Left kidney (tissue), 8 donors: ENCODE measurements at places on chromosomes 11 and 22.
A peak's percentile ranks its signal among the peaks of the same experiment; 100 is the strongest.

DNA sequence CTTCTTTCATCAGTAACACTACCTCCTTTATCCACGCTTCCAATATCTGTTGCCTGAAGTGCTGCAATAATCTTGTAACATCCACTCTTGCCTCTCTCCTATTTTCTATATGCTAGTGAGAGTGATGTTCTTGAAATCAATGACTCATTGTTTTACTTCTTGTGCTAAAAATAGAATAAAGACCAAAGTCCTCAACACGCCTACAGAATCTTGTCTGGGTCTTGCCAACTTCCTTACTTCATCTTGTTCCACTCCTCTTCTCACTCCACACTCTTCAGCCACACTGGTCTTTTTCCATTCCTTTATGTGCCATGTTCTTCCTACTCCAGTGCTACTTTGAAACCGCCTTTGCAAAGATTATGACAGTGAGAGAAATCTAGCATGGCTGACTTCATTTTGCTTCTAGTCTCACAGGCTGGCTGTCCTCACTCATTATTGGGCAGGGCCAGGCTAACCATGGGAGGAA, 136.4 kb downstream of the CCDC81 start:
- no peak for DNase-seq

DNA sequence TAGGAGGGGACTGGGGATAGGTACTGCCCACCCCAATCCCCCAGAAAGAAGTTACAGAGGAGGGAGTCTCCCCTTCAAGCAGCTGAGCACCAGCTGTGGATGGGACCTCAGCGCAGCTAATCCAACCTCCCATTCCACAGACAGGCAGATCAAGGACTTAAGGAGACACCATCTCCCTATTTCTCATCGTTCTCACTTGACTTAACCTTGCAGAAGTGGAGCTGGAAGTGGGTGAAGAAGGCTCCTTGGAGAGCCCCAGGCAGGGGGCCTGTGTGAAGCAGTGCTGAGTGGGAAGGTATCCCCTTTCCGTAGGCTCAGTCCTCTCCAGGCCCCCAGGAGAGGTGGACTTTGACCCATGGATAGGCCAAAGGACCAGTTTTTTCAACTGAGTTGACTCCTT, 27.3 kb downstream of the USP35 start:
- DNase-seq, result no peak

DNA sequence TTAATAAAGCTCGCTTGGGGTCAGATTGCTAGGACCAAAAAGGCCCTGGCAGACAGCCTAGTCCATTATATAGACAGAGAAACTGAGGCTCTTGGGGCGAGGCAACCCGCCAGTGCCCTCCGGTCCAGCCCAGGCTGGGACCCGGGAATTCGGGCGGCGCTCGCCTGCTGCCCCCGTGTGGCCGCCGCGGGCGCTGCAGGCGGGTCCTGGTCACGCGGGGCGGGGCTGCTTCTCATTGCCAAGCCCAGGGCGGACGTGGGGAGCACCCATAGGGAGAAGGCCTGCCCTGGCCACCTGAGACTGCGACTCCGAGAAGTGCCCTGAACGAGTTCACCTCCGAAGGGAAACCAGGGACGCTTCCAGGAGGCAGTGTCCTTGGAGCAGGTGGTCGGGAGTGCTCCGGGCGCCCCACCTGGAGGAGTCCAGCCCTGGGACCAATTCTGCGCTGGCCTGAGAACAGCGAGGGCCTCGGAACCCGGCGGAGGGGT, 36.0 kb upstream of the CSNK1E start:
- DNase-seq, result peak; percentile 21

DNA sequence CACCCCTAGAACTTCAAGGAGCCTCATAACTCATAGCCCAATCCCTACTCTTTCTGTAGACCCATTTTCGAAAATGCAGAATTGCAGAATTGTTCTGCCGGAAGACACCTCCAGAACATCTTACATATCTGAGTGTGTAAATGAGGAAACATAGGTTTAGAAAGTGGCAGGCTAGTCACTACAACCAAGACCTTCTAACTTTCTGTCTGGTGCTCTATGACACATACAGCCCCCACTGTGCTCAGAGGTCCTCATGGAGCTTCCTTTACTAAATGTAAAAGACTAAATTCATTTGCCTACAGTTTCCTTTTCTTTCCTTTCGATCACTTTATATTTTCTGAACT, 132.1 kb upstream of the DDI1 start:
- DNase-seq, result no peak

DNA sequence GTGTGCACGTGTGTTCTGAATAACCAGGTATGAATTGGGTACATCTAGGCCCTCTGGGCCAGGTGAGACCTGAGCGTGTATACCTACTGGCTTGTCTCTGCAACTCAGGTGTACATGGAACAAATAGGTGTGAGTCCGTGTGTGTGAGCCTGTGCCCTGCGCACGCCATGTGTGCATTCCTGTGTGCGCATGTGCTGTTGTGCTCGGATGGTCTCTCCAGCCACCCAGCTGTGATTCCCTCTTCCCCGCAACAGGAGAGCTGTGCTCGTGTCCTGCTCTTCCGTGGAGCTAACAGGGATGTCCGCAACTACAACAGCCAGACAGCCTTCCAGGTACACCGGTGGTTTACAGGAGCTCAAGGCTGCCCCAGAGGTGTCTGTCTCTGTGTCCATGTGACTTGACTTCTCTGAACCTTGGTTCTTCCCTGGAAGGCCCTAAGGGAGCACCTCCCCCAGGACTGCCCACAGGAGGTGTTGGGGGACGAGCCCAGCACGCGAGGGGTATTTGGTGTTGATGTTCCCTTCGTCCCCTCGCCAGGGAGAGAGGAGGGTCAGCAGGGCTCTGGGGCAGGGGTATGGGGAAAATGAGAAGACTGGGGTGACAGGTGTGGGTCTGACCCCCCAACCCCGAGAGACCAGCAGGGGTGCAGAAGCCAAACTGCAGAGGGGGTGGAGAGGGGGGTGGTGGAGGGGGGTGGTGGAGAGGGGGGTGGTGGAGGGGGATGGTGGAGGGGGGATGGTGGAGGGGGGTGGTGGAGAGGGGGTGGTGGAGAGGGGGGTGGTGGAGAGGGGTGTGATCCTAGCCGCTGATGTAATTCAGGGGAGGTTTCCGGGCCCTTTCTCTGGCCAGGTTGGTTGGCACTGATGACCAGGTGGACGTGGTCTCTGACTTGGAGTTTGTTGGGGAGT, 10.7 kb downstream of the SHANK3 start:
- no peak for DNase-seq

- no peak for DNase-seq
Observed at GRCh38 chr11:72712168-72712751, 38.0 kb upstream of the PDE2A start.

DNA sequence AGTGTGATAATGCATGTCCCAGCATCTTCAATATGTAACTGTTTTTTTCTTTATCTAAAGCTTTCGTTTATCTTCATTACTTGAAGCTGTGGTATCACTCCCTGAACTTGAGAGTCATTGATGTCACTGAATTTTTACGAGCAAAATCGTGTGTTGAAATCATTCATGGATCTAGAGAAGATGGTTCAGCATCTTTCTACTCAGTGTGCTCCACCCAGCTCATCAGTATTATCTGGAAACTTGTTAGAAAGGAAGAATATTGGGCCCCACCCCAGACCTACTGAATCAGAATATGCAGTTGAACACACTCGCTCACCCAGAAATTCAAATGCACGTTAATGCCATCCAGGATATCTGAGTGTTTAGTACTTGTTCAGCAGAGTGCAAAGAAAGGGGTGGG, 8.3 kb downstream of the CDON start:
- no peak for DNase-seq

DNA sequence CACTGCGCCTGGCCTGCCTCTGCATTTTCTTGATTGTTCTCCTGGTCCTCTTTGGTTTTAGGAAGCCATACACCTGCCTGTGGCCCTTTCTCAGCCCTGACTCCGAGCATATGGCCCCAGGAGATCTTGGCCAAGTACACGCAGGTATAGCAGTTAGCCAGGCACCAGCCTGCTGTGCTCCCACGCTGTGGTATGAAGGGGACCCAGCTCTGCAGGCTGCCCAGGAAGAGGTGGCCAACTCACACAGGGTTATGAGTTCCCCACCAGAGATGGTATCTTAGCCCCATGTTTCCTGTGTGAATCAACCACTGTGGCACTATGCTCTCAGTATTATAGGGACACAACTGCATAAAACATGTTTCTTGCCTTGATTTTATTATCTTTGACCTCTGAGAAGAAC, 31.1 kb downstream of the SGSM3 start:
- DNase-seq, result no peak

DNA sequence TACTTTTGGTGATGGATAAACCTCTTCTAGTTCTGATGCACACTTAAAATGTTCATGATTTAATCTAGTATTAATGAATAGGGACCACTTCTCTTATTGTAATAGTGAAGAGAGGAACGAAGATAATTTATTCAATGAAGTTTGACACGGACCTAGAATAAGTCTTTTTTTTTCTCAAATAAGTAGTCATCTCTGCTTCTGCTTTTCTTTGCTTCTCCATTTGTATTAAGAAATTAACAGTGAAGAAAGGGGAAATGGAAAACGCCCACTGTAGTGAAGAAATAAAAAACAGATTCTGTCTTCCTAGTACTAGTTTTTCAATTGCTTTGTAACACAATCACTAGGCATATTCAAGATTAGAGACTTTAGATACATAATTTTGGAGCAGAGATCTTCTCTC, 73.0 kb downstream of the CD44 start:
- no peak for DNase-seq

DNA sequence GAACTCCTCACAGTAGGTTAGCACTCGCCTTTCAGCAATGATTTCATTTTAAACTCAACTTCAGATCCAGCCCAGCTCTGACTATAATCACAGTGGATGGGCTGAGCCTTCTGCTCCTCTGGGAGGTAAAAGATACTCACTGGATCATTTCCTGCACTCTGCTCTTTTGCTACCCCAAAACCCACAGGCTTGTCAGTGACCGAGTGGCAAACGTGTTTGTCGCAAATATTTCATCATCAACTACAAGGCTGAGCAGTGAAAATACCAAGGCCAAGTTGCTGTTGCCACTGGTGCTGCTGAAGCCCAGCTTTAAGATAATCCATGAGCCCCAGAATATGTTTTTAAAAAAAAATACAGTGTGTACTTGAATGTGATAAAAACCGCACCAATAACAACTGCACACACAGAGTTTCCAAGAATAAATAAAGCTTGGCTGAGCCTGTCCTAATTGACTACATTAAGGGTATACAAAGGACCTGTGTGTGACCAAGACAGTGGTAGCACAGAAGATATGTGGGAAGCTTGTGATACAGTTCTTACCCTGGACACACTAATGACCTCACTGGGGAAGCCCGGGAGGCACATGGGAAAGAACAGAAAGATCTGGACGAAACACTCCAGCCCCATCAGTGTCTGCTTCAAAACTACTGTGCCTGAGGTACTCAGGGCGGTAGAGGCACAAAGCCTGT, 41.3 kb downstream of the ABTB2 start:
- DNase-seq, result no peak
